ENCODE measurements at places on chromosomes 5 and 9.

- no peak for DNase-seq
Observed at GRCh38 chr9:105887679-105888078, 193.3 kb downstream of the TMEM38B start.

DNA sequence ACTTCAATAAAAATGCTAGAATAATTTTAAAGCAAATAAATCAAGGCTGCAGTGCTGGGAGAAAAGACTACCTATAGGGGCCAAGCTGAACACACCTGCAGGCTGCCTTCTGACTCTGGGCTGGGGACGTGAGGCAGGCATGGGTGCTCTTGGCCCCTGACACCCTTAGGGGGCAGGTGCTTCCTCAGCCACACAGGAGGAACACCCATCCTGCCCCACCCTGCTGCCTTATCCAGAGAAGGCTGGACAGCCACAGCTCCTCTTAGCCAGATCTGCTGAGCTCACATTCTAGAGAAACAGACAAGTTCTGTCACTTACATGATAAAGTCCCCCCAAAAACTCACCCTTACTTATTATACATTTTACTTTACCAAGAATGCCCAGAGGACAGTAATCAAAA lies 6.6 kb upstream of the LMX1B start:
- DNase-seq, result no peak

DNA sequence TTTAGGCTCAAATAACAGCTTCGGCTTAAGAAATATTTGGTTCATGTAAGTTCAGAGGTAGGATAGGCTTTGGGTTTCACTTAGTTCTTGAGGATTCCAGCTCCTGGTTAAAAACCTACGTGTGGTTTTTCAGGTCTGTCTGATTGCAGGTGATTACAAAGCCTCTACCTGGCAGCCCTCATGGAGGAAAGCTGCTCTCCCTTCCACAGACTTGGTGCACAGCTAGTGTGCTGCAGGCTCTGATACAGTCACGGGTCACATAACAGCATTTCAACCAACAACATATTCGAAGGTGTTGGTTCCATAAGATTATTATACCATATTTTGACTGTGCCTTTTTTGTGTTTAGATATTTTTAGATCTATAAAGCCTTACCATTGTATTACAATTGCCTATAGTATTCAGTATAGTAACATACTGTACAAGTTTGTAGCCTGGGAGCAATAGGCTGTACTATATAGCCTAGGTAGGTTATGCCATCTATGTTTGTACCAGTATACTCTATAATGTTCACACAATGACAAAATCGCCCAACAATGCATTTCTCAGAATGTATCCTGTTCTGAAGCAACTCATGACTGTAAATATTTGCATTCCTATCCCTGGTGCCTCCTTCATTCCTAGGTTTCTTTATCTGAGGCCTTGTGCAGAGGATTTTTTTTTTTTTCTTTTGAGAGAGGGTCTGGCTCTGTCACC lies 8.0 kb upstream of the DCP2 start:
- no peak for DNase-seq

GRCh38 chr9:134895908-134896833 lies 15.6 kb downstream of the FCN2 start:
- DNase-seq, result peak; percentile 84

DNA sequence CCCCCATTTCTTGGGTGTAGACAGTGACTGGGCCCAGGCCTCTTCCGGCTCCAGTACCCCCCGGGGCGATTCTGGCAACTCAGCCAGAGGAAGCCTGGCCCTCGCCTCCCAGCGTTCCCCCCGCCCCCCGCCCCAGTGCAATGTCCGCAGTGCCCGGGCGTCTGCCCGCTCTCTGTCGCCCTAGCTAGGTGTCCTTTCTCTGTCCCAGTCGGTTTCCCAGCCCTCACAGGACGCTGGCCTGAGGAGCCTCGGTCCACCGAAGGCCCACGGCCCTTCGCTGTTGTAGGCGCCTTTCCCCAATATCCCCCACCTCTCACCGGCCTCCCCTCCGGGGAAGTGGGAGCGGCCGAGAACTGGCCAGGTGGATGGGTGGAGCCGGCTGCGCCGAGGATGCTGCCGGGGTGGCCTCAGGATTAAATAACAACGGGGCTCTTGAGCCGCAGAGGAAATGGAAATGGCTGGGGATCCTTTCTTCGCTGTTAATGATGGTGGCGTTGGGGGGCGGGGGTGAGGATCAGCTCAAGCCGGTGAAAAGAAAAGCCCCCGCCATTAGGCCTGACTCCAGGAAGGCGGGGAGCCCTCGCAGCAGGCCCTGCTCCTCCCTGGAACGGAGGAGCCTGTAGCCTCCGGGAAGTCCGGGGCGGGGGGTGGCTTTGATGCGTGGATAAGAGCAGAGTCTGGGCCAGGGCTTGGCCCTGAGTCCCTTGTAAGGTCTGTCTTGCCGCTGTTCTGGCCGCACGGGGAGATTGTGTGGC lies 1.1 kb upstream of the SPRY4 start:
- DNase-seq, result peak; percentile 82
